Hematopoietic multipotent progenitor cell treated with erythropoietin and hydrocortisone succinate and interleukin-3 and kit ligand, for 4 days (in vitro differentiated cells): ENCODE measurements at places on chromosomes 6 and 20.
A peak's percentile ranks its signal among the peaks of the same experiment; 100 is the strongest.

DNA sequence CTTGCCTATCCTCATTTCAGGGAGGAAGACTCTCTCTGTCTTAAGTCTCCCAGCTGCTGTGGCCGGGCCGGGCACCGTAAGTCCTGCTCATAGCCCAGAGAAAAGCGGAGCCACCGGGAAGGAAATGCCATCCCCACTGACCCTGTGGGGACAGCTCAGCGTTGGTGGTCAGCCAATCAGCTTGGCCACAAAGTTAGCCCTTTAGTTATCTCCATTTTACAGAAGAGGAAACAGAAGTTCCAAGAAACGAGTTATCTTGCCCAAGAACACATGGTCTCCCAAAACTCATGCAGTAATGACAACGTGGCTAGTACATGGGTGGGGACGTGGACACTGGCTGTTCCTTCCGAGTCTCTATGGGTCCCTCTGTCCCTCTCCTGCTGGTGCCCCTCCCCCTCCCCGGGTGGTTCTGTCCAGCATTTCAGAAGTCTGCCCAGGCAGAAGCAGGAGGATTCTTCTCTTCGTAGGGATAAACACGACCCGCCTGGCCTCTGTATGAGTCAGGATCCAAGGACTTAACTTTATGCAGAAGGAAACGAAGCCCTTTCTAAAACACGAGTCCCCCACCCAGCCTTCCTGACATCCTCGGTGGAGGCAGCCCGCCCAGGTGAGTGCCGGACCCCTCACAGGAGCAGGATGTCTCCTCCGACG is 273.8 kb downstream of the CDH4 start:
- peak; percentile 77 for DNase-seq

DNA sequence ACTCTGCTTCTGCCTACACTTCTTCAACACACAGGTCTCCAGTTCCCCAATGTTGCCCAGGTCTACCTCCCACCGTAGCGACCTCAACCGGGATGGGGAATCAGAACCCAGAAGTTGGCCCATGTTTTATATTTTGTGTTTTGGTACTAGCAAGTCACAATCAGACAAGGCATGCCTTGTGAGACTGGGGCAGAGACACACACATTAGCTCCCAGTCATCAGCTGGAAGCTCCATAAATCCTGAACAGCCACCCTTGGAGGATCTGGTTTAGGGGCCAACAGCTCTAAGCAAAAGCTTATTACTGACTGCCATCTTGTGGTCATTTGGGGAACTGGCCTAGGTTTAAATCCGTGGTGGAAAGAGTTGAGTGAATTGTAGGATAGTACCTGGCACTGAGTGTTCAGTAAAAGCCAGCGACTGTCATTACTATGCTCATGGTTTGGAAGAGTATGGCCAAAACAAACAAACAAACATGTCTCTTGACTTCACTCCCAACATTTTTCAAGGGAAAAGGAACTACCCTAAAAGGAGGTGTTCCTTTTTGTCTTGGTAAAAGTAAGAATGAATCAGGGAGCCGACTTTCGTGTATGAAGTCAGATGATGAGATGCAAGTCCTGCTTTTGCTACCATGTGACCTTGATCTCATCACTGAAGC is 40.5 kb downstream of the PIM1 start:
- peak; percentile 93 for DNase-seq

- peak; percentile 84 for DNase-seq
Measured at GRCh38 chr20:60054716-60055634, 96.8 kb downstream of the CDH26 start.

GRCh38 chr6:2232445-2232844 is 13.0 kb downstream of the GMDS start:
- DNase-seq: no peak

DNA sequence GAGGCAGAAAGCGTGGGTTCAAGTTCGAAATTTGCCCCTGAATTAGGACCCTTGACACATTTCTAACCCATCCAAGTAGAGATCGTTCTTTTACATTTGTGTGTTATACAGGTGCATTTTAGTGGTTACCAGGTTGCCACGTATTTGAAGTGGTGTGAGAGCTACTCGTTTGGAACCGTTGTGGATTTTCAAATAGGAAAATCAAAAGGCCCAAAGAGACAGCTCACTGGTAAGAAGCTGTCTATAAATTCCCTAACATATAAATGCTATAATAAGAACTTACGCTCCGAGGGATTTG is 1.6 kb upstream of the REV3L start:
- peak; percentile 29 for DNase-seq

DNA sequence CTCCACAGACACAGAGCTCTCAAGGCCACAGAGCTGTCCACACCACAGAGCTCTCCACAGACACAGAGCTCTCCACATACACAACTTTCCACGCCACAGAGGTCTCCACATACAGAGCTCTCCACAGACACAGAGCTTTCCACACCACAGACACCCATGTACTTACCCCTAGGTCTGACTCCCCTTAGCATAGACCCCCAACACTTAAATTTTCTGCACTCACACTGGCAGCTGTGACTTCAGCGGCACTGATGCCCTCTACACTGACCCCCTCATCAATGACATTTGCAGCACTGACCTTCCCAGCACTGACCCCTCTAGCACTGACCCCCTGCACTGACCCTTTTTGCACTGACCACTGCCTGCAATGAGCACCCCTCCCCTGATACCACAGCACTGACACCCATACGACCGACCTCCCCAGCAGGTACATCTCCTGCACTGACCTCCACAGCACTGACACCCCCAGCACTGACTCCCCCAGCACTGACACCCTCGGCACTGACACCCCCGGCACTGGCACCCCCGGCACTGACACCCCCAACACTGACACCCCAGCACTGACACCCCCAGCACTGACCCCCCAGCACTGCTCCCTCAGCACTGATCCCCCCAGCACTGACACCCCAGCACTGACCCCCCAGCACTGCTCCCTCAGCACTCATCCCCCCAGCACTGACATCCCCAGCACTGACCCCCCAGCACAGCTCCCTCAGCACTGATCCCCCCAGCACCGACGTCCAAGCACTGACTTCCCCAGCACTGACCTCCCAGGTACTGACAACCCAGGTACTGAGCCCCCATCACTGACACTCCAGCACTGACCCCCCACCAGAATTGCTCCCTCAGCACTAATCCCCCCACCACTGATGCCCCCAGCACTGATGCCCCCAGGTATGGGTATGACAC is 56.5 kb downstream of the ERMARD start:
- no peak for DNase-seq

DNA sequence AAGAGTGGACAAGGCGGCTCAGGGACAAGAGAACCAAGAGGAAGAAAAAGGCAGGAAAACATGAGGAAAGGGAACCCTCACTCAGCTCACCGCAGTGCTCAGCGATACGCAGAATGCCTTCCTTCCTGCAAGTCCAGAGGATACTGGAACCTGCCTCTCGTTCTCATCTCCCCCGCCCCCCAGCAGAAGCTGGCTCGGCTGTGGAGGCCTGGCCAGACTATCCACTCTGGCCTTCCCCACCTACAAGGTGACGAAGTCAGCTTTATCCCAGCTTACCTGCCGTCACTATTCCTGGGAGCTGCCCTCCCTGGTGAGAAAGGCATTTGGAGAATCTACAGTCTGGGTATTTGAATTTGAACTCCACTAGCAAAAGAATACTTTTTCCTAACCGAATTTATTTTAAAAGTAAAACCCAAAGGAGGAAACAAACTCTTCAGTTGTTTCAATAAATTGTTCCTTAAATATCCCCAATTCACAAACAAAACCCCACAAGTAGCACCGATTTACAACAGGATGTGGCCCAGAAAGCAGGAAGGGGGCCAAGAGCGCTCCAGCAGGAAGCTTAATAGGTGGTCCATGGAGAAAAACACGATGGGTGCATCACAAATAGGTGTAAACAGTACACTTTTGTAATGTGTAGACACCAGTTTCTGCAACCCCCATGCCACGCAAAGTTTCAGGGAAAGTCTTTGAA is 2.1 kb upstream of the DIDO1 start:
- no peak for DNase-seq

GRCh38 chr20:36784116-36784515 is 10.6 kb upstream of the DSN1 start:
- no peak for DNase-seq

DNA sequence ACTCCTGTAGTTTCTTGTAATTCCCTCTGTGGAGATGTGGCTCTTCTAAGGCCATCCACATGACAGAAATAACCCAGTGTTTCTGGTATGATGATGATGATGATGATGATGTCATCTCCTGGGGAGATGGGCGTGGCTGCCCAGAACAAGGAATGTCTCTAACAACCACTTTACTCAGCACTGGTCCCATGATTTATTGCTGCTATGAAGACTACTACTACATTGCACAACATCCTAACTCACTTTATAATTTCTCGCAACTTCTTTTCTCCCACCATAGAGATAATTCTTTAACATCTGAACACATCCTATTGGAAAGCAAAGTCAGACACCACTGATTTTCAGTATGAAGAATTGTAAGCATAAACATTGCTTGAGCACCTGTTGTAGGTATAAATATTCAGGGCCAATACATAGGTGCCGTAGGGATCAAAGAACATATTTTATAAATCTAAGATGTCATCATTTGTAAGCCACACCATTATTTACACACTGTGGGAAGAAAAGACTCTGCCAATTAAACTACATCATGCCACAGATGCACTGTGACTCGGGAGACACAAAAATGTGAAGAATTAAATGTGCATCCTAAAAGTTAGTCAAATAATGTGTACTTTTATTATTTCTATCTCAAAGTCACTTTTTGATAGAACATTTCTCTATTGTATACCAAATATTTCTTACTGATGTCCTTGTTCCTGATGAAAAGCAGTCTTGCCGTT is 6.4 kb downstream of the TPMT start:
- peak; percentile 9 for DNase-seq

DNA sequence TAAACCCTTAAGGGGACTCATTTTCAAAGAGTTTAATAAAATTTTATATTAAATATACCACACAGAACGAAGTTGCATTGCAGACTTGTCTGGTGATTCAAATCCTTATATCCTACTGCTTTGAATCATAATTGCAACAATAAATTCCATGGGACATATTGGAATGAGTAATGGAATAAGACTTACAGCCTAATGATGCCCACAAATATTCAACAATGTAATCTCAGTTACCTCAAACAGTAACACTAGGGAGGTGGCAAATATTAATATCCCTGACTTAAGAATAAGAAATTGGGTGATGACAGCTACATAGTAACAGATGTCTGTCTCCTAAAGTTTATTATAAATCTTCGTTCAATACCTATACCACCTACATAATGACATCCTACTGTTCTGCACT is 52.6 kb downstream of the BMP5 start:
- no peak for DNase-seq

- no peak for DNase-seq
Measured at GRCh38 chr20:50750145-50750671, 18.8 kb downstream of the PARD6B start.

- no peak for DNase-seq
Measured at GRCh38 chr6:29927275-29927569, 15.1 kb upstream of the HLA-A start.

DNA sequence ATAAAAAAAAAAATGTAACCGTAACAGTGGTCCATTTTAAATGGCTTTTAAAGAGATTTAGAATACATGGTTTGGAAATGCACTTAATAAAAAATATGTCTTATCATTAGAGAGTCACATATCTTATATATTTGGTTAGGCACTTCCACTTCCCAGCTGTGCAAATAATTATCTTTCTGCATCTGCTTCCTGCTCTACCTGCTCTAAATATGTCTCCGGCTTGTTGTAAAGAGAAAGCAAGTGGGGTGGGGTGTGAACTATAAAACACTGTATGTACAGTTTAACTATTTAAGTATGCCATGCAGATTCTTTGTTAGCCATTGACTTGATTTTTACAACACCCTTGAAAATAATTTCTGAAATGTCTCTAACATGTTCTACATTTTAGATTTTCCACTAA is 106.3 kb downstream of the NKAIN2 start:
- peak; percentile 58 for DNase-seq

DNA sequence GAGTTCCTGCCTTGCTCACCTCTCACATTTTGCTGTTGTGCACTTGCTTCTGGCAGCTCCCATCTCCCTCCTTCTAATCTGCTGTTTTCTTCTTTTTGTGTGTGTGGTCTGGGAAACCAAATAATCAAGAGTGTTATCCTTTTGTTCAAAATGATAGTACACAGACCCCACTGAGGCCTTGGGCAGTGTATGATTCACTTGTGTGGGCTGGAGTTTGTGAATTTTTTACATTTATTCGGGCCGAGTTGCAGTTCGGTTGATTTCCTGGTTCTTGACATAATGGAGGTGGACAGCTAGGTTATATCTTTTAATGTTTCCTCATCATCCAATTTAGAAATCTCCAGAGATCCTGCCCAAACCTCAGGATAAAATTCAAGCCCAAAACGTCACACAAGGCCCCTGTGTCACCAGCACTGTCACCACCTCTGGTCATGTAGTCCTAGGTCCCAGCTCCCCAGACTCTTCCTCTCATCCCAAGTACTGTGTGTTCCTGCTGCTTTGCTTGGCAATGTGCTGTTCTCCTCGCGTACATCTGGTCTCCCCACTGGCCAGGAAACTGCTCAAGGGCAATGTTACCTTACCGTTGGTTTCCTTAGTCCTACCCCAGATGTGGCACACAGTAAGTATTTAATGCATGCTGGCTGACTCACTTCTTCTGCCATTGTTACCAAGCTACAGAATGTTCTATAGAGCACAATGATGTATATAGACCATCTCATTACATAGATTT is 55.7 kb upstream of the PHACTR2 start:
- DNase-seq: no peak

DNA sequence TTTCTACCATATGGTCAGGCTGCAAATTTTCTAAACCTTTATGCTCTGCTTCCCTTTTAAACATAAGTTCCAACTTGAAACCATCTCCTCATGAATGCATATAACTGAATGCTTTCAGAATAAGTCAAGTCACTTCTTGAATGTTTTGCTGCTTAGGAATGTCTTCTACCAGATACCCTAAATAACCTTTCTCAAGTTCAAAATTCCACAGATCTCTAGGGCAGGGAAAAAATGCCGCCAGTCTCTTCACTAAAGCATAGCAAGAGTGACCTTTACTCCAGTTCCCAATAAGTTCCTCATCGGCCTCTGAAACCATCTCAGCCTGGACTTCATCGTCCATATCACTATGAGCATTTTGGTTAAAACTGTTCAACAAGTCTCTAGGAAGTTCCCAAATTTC is 1011.2 kb upstream of the CITED2 start:
- DNase-seq: no peak

DNA sequence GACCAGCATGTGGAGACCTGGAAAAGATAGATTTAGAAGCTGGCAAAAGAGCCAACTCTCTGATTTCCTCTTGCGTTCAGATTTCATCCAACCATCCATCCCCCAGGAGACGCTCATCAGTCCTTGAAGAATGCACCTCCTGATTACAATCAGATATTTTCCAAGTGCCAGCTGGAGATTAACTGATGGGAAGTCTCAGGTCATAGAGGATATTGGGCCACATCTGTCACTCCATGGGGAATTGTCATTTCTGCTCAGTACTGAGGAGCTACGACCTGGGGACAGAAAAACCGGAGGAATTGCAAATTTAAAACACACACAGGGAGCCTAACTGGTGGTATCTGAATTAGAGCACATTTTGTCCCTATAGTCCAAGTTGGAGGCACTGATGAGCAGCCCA is 496.2 kb upstream of the SULF2 start:
- no peak for DNase-seq

- no peak for DNase-seq
Measured at GRCh38 chr6:52523378-52524142, 53.3 kb downstream of the TRAM2 start.
